ENCODE measurements at places on chromosomes 3 and 15.

DNA sequence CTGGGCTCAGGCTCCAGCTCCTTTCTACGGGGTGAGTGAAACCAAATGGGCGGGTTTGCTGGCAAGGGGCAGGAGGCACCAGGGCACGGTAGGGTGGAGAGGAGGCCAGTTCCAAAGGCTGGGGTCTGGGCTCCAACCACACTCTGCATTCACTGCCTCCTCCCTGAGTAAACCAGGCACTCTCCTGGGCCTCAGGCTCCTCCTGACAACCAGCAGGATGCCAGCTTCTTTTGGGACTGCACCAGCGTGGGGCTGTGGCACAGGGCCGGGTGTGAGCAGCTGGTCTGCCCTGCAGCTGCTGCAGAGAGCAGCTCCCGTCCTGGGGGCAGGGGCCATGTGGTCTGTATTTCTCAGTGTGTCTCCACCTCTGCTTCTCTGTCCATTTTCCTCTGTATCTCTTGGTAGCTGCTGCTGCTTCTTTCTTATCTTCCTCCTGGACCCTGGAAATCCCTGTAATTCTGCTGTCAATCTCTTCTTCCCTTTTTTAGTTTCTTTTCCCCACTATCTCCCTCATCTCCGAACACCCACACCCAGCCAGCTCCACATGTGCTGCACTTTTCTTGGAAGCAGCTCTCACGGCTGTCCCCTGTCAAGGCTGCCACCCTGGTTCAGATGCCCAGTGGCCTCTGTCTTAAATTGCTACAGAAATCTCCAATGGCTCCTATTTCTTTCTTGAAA, 54.9 kb upstream of the TBC1D21 start:
- DNase-seq = no peak

GRCh38 chr3:142624341-142625152, 28.4 kb downstream of the PLS1 start:
- DNase-seq = no peak

GRCh38 chr3:54882129-54882833, 45.6 kb downstream of the LRTM1 start:
- no peak for DNase-seq

- DNase-seq = no peak
These were observed 352.4 kb downstream of the ROBO1 start for GRCh38 chr3:79415356-79415755.

- DNase-seq = no peak
These were observed 108.5 kb upstream of the PFN2 start for GRCh38 chr3:150079029-150079739.

- DNase-seq = no peak
These were observed 219.7 kb downstream of the SLCO3A1 start for GRCh38 chr15:92073044-92073785.

- DNase-seq = no peak
These were observed 362.2 kb downstream of the RBMS3 start for GRCh38 chr3:29643034-29643425.

GRCh38 chr3:66377800-66378199, 123.0 kb downstream of the LRIG1 start:
- no peak for DNase-seq

GRCh38 chr3:152243721-152244516, 24.8 kb upstream of the MBNL1 start:
- DNase-seq = no peak

- DNase-seq = no peak
These were observed 42.1 kb downstream of the KLHDC8B start for GRCh38 chr3:49213541-49213943.

- no peak for DNase-seq
These were observed 88.6 kb downstream of the RYK start for GRCh38 chr3:134161898-134162615.

GRCh38 chr3:145116769-145117168, 1044.2 kb downstream of the PLOD2 start:
- no peak for DNase-seq

- no peak for DNase-seq
These were observed 33.6 kb upstream of the DUT start for GRCh38 chr15:48297668-48298067.

- no peak for DNase-seq
These were observed 47.7 kb downstream of the CMTM6 start for GRCh38 chr3:32454731-32455608.

GRCh38 chr3:167882057-167882667, 146.6 kb downstream of the SERPINI1 start:
- peak; percentile 35 for DNase-seq

DNA sequence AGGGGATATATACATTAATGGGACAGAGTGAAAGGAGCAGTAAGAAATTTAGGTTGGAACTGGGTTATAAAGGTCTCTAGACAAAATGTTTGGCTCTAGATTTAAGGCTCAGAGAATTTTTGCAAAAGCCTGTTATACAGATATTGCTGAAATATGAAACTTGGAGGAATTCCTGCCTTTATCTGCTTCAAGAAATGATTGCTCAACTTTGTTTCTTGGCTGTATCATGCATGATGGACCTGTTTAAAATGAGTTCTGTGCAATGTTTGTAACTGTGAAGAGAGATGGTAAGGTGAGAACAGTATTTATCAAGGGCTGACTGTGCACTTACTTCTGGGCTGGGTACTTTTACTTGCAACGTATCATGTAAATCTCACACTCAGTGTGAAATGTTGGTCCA, 3.3 kb downstream of the CRYBG3 start:
- DNase-seq = no peak

- DNase-seq = no peak
These were observed 3.4 kb upstream of the DUSP7 start for GRCh38 chr3:52059781-52060180.
